ENCODE measurements at places on chromosomes 5 and 9.

- no peak for DNase-seq
Measured at GRCh38 chr5:154830219-154830595, 20.2 kb downstream of the FAXDC2 start.

GRCh38 chr9:102518324-102518723 lies 476.8 kb upstream of the CYLC2 start:
- DNase-seq = no peak

DNA sequence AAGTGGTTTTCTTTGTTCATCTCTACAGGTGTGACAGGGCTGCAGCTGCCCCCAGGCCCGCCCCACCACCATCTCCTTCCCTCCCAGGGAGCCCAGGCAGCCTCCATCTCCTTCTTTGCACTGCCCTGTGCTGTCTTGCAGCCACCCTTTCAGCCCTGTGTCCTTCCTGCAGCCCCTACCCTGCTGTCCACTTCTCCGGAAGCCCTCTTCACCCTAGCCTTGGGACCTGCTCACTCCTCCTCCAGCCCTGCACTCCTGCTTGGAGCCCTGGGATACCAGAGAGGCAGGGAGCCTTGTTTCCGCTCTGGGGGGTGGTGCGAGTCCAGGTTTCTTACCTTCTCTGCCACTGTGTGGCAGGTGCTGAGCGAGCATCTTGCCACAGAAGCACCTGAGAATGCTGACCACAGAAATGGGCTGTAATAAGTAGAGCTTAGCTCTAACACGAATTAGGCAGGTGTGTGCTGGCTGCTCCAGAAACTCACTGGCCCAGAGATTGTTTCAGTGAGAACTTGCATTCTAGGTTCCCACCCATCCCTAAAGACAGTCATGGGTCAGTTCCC lies 51.3 kb upstream of the GADD45G start:
- DNase-seq = no peak

GRCh38 chr5:111668477-111669414 lies 88.2 kb downstream of the NREP start:
- DNase-seq = no peak

DNA sequence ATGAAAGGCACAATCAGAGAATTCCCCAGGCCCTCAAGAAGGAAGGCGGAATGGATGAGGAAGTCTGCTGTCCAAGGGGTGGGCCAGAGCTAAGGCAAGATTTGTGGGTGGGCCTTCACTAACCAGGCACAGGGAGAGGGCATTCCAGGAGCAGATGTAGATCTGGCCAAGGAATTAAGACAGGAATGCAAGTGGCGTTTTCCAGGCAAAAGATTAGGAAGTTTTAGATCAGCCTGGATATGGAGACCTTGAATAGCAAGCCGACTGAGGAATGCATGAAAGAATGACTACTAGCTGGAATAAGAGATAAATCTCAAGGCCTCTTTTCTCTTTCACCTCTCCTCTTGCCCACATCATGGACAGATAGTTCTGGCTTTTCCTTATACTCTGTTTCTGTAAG lies 68.5 kb downstream of the GHR start:
- no peak for DNase-seq

GRCh38 chr5:131640043-131640856 lies 5.2 kb upstream of the RAPGEF6 start:
- DNase-seq = no peak

GRCh38 chr9:28563291-28563934 lies 990.1 kb upstream of the C9orf72 start:
- no peak for DNase-seq

GRCh38 chr5:56700711-56701110 lies 114.6 kb upstream of the MAP3K1 start:
- no peak for DNase-seq

DNA sequence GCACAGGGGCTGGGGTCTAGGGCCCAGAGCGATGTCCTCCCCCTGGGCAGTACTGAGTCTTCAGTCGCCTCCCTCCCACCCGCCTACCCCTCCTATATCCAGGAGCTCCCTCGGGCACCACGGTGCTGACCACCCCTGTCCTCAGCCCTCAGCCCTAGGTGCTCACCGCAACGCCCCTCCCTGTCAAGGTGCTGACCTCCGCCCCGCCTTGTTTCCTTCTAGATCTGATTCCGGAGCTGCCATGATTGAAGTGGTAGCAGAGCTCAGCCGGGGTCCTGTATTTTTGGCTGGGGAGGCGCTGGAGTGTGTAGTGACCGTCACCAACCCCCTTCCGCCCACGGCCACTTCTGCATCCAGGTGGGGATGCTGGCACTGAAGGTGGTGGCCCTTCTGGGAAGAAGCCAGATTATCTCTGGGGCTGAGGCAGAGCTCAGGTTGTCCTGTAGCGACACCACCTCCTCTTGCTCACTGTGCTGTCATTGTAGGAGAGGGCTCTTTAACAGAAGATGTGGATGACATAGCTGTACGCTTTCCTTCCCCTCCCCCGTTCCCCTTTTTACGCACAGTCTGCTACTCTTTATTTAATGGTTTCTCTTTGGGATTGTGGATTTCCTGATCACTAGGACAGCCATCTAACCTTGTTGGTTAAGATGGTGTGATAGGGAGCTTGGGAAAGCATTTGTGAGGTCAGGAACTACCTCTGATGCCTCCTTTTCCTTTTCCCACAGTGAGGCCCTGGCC lies 598 bp downstream of the RGP1 start:
- no peak for DNase-seq

DNA sequence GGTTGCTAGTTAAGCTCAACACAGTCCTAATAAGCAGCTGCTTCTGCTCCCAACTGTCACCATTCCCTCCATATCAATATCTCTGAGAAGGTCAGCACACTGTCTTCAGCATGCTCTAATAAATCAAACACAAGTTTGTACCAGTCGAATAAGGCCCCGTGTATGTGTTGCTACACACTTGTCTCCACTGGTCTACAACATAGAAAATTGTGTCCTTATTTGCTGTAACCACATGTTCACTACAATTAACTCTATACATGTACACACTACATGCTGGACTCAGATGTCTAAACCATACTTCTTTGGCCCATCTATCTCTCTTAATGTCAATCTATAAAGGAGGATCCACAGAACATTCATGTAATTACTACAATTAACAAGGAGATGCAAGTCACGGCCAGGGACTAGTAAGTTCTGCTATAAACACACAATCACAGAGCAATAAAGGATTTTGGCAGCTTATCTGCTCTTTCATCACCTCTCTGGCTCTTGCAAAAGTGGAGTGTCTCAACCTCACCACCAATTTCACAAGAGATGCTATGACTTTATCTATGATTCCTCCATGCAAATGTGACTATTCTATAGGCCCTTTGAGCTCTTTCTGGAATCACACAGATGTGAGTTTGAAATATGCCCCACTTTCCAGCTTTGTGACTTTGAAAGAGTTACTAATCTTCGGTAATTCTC lies 143.9 kb downstream of the SEMA5A start:
- no peak for DNase-seq

GRCh38 chr9:19133549-19134345 lies 6.5 kb upstream of the PLIN2 start:
- DNase-seq = no peak

GRCh38 chr9:103245369-103245768 lies 250.2 kb downstream of the CYLC2 start:
- DNase-seq = no peak

DNA sequence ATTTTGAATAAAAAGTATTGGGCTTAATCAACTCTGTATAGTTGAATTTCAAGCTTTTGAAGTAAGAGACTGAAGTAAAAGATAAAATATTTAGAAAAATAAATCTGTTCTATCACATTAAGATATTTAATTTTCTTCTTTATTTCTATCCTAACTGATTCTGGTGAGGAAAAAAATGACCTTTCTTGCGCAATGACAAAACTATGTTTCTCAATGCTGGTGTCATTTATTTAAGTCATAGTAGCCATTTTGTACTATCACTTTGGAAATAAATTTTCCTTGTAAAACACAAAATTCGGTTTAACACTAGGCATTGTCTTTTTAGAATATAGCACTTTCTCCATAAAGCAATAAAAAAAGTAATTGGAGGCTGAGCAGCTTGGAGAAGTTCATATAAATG lies 728.0 kb downstream of the CDH9 start:
- no peak for DNase-seq

GRCh38 chr5:56328753-56329560 lies 95.8 kb upstream of the ANKRD55 start:
- DNase-seq = peak; percentile 31

DNA sequence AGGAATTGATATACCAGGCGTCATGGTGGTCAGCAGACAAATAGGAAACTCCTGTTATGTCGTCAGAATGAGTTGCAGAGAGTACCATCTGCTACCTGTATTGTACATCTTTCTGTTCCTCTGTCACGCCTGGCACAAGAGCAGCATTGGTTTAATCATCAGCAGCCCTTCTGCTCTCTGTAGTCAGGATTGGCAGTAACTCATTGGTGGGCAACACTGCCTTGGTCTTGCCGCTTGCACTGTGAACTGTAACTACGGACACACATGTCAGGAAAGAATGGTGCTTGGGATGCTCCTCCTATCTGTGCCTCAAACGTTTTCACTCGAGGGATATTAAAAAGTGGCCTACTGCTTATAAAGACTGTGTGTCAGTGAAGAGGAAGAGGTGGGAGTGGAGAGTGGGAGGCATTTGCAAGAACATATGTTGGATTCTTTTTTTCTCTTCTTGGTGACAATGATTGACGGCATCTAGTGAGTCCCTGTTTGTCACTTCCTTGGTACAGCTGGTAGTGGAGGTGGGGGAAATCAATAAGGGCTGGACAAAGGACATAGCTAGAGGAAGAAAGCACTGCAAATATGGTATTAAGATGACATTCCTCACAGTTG lies 76.6 kb downstream of the F2RL2 start:
- peak; percentile 26 for DNase-seq

- no peak for DNase-seq
Measured at GRCh38 chr5:5104550-5104949, 35.6 kb upstream of the ADAMTS16 start.
